ENCODE measurements at places on chromosomes 6 and 20.

DNA sequence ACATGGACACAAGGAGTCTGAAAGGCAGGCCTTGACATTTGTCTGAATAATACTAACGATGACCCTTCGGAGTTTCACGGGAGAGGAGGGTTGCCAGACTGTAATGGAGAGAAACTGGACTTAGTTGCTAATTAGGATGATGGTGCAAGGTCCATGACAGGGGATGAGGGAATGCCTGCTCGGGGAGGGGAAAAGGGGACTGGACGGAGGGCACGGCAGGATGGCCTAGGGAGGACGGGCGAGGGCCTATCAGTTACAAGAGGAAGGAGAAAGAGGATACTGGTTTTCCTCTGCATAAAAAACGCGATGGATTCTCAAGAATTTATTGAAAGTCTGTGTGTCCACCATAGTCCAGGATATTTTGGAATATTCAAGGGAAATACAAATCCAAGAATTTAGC, 42.7 kb downstream of the IRAK1BP1 start:
- no peak for DNase-seq

GRCh38 chr6:37288247-37288646, 30.3 kb upstream of the TMEM217 start:
- DNase-seq, result peak; percentile 45

- no peak for DNase-seq
Measured at GRCh38 chr6:4692664-4693063, 83.5 kb upstream of the CDYL start.

- DNase-seq, result no peak
Measured at GRCh38 chr6:113110211-113110610, 746.9 kb upstream of the MARCKS start.

- no peak for DNase-seq
Measured at GRCh38 chr20:62682912-62683517, 25.6 kb upstream of the NTSR1 start.

GRCh38 chr6:128648022-128648598, 127.7 kb upstream of the PTPRK start:
- no peak for DNase-seq

DNA sequence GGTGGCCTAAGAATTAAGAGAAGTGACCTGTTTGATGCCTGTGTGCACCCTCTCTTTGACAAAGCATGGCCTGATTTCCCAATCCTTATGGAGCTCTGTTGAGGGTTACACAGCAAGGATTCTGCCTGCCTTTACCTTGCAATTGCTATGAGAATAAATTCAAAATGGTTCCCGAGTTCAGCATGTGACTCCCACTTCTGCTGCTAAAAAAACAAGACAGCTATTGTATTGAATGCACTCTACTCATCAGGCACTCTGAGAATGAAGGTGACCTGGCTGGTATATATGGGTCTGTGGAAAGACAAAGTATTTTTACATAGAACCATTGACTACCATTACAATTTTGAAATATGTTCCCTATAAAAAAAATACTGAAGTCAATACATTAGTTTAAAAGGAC, 190.3 kb downstream of the ATXN1 start:
- DNase-seq, result no peak

DNA sequence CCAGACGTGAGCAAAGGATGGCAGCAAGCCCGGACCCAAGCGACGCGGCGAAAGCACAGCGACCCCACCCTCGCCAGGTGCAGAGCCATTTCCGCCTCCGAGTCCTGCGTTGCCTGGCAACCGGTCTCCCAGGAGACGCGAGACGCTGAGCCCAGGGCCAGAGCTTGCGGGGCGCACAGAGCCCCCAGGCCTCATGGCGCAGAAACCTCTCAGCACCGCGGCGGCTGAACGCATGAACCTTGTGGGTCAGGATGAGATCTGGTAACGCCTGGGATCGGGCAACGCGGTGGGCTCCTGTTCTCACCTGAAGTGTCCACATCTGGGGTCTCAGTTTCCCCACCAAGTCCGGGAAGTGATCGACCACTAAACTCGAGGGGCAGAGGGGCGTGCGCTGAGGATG, 77.7 kb downstream of the ANKRD60 start:
- DNase-seq, result no peak

DNA sequence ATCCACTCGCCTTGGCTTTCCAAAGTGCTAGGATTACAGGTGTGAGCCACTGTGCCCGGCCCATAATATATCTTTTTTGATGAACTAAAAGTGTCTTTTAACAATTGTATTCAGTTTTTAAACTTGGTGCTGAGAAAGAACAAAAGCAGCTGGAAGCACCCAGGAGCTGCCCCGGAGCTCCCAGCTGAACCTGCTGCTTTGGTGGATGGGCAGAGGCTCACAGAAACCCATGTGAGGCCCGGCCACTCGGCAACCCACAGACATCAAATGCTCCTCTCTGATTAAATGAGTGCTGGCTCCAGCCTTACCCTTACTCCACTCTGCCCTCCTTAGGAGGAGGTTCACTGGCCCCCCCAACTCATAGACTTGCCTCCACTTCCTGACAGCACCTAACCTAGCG, 59.4 kb upstream of the FRMD1 start:
- DNase-seq, result no peak

GRCh38 chr20:25695532-25696370, 902 bp downstream of the ZNF337 start:
- peak; percentile 20 for DNase-seq

DNA sequence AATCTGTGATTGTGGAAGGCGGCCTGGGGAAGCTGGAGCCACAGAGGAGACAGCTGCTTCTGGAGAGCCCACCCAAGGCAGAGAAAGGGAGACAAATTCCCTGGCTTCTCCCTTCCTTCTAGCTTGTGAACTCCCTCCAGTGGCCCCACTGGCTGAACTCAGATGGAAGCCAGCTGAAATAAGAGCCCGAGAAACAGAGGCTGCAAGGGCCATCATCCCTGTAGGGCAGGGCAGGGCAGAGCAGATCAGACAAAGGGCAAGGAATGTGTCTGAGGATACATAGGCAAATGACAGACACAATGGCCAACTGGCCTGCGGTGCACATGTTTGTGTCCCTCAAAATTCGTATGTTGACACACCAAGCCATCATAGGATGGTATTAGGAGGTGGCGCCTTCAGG, 25.3 kb downstream of the MDFI start:
- DNase-seq, result no peak

GRCh38 chr20:63536241-63536977, 767 bp downstream of the PTK6 start:
- peak; percentile 16 for DNase-seq

DNA sequence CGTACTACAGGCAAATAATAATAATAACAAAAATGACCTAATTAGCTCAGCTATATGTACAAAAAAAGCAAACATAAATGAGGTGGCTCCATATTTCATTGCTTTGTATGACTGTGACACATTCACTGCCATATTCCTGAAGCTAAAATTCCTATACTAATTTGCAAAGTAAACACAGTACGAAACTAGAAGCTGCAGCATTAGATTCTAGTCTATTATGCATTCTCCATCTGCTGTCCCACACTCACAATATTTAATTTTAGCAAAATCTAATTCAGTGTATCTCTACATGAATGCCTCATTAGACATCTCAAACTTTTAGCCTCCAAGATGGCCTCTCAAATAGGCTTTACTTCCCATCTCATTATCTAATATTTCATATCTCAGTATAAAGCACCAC, 55.1 kb downstream of the ATG5 start:
- no peak for DNase-seq

- DNase-seq, result peak; percentile 87
Measured at GRCh38 chr6:26205625-26206574, 118.7 kb downstream of the HFE start.

GRCh38 chr6:106363401-106364138, 3.1 kb downstream of the CRYBG1 start:
- no peak for DNase-seq

GRCh38 chr6:50962213-50962759, 143.6 kb downstream of the TFAP2B start:
- DNase-seq, result no peak

DNA sequence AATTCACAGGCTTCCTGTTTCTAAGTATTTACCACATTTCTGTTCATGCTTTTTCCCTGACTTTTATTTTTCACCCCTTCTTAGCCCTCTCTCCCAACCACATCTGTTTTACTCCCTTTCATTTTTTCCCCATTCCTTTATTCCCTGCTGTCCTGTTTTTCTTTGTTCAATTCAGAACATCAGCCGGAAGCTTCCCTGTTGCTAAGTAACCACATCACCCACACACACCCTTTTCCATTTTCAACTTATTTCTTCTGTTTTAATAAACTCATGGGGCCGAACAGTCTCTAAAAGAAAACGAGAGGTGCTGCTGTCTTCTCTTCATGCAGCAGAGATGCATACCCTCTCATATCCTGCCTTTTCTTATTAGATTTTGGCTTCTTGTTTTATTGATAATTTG, 53.5 kb upstream of the CEP85L start:
- DNase-seq, result peak; percentile 31

DNA sequence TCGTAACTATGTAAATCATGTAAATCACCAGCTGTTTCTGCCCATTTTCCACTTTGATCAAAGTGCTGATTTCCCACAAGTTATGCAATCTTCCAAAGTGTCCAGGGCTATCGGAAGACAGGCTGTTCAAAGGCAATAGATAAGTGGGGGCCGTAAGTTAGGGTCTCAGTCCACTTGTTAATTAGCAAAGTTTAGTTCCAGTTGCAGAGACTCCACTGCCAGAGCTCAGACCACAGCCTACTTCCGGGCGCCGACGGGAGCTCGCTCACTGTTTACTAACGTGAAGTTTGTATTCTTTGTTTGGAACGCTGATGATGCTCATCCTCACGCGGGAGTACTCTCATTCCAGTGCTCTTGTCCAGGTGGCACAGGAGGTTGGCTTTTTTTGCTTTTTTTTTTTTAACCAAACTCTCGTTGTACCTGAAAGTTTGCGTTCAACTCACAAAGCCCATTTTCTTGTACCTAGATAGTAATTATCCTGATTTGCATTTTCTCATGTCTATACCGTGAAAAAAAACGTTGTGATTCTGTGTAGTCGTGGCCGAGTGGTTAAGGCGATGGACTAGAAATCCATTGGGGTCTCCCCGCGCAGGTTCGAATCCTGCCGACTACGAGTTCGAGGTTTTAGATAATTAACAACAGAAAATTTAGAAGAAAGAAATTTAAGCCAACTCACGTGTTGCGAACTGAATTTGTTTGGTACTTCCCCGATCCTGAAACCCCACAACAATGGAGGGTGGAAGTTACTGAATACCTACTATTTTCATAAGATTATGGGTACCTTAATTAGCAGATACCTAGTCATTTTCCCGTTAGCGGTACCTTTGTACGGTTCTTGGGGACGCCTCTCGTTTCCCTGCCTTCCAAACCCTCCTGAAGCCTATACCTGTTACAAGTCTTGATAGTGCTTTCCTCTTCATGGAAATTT, 29.9 kb upstream of the ZNF184 start:
- peak; percentile 83 for DNase-seq

- DNase-seq, result no peak
Measured at GRCh38 chr20:7308163-7308562, 540.7 kb downstream of the BMP2 start.

- DNase-seq, result no peak
Measured at GRCh38 chr6:7907159-7907558, 3.4 kb downstream of the TXNDC5 start.

GRCh38 chr20:577167-577791, 32.8 kb downstream of the TCF15 start:
- peak; percentile 11 for DNase-seq

DNA sequence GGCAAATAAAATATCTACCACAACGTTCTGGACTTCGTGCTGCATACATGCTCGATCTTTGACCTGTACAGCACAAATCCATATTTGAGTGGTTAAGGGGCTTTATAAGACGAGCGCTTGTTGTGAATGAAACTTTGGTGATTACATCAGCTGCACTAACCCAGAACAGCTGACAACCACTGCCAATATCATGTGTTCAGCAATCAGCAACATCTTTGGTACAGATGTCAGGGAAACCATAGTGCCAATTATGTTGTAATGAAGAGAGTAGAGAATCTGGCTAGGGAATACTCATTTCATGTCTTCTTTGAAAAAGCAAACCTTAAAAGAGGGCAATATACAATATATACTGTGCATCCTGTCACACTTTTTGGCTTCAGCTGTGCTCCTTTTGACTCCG, 188.6 kb upstream of the NT5E start:
- no peak for DNase-seq

- DNase-seq, result peak; percentile 98
Measured at GRCh38 chr20:25223179-25223661, 24.7 kb upstream of the PYGB start.

DNA sequence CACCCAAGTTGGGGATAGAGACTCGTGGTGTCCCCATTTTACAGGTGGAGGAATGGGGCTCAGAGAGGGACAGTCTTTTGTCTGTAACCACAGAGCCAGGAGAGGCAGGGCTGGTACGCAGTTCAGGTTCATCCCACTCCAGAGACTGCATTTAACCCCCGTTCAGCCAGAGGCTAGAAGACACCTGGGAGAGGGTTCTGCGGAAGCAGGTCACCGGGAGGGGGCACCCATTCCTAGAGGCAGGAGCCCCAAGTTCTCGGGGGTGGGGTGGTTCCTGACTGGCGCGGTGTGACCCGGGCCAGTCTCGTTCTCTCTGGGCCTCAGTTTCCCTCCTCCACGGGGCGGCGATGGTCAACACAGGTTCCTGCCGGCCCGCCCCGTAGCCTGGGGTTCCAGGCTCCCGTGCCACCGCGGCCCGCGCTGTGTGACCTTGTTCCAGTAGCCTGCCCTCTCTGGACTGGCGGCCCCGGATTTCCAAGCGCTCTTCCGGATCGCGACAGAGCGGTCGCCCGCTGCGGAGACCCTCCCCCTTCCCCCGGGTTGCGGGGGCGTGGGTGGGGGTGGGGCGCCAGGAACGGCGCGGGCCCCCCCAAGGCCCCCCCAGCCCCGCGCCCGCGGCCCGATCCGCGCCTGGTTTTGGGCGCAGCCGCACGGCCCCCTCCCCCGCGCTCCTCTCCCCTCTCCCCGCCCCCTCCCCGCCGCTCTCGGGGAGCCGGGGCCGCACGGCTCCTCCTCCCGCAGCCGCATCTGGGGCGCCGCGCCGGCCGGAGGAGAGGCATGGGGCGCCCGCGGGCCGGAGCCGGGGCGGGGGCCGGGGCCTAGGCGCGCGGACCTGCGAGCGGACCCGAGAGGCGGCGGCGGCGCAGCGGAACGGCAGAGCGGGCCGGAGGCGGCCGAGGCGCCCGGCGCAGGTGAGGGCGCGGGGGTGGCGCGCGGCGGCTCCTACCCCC, at the start of gene DLGAP4:
Gene DLGAP4 (plus strand): TSS at position 738 of the 950 bp plus-strand sequence. CDS start 125,379 bp downstream, outside the sequence.
- no peak for DNase-seq

GRCh38 chr20:5268449-5268848, 48.3 kb downstream of the PROKR2 start:
- no peak for DNase-seq

DNA sequence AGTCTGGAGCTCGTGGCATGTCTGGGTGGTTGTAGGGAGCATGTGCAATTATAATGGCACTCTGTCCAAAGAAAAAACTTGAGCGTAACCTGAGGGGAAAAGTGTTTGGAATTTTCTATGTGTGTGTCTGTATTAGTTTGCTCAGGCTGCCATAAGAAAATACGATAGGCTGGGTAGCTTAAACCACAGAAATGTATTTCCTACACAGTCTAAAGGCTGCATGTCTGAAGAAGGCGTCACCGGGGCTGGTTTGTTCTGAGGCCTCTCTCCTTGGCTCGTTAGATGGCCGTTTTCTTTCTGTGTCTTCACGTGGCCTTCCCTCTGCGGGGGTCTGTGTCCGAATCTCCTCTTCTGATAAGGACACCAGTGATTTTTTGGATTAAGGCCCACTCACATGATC, 59.0 kb downstream of the IGF2R start:
- DNase-seq, result no peak

Data from iris pigment epithelial cell (primary cell).